ENCODE measurements at places on chromosomes 2 and 18.
A peak's percentile ranks its signal among the peaks of the same experiment; 100 is the strongest.

DNA sequence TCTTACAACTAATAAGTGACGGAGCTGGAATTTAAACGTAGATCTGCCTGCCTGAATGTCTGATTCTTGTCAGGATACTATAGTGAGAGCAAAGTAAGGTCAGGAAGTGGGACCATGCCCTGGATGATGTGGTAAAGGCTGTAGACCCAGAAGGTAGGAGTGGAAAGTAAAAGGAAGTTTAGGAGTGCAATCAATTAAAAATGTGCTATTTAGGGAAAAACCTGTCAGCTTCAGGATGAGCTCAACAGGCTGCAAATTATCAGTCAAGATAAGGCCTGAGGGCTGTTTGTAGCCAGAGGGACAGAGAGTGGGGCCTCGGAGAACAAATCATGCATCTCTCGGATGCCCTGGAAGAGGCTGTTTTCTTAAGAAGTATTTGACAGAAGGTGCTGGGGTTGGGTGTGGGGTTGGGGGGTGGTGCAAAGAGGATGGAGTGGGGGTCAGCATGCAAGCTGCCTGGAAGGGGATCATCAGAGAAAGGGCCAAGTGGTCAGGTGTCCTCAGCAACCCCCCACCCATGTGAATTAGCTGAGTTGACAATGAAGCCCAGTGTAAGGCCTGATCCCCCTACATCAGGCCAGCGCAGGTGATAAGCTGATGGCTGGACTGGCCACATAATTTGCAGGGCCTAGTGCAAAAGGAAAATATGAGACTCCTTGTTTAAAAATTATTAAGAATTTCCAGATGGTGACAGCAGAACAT is 53.2 kb upstream of the MAPRE3 start:
- no peak for DNase-seq

DNA sequence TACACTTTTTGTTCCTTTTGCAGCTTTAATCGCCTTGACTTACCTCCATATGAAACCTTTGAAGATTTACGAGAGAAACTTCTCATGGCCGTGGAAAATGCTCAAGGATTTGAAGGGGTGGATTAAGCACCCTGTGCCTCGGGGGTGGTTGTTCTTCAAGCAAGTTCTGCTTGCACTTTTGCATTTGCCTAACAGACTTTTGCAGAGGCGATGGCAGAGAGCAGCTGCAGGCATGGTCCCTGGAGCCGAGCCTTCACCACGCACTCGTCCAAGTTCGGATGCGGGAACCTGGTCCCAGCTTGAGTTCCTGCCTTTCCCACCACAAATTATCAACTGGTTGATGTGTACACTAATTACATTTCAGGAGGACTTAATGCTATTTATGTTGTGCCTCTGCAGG is 232.7 kb downstream of the ALPK2 start:
- no peak for DNase-seq

- DNase-seq, result no peak
Measured at GRCh38 chr2:226050822-226051221, 651.3 kb downstream of the NYAP2 start.

- peak; percentile 19 for DNase-seq
Measured at GRCh38 chr18:10113121-10114022, 199.6 kb downstream of the VAPA start.

- DNase-seq, result no peak
Measured at GRCh38 chr2:203648273-203648672, 58.2 kb upstream of the CD28 start.

- no peak for DNase-seq
Measured at GRCh38 chr2:54085069-54085468, 30.3 kb upstream of the ACYP2 start.

GRCh38 chr18:76988031-76988826 is 144.4 kb downstream of the MBP start:
- DNase-seq, result peak; percentile 77
